ENCODE measurements at places on chromosomes 2 and 18.

DNA sequence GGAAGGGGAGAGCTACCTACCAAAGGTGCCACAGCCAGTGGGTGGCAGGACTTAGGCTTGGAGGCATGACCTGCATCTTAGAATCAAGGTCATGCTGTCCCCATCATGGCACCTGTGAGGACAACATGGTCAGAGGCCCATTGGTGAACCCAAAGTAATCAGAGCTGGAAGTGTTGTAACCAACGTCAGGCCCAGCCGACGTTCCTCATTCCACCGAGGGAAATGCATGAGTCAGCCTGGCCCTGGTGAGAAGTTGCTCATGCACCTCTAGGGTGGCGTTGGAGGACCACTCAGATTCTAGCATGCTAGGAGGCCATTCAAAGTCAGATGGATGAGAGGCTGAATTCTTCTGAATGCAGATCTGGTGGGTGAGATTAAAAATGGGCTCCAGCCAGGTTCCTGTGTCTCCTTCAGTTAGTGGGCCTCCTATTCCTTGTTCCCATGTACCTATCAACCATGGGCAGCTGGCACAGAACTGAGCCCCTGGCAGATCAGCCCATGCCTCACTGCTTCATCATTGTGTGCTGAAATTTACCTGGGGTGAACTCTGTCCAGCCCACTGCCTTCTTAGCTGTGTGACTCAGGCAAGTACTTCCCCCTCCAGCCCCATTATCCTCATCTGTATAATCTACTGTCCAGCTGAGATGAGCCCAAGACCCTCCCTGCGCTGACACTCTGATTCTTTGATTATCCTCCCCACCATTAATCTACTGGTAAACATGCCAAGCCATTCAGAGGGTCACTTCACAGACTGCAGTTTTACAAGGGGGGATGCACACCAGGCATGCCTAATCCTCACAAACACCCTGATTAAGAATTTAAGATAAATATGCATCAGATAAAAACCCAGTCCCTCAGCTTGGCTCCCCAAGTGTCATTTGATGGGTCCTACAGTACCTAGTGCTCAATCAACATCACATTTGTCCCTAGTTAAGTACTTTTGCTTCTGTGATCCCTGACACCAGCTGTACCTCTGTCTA, 14.0 kb downstream of the SLC14A2 start:
- DNase-seq = no peak

DNA sequence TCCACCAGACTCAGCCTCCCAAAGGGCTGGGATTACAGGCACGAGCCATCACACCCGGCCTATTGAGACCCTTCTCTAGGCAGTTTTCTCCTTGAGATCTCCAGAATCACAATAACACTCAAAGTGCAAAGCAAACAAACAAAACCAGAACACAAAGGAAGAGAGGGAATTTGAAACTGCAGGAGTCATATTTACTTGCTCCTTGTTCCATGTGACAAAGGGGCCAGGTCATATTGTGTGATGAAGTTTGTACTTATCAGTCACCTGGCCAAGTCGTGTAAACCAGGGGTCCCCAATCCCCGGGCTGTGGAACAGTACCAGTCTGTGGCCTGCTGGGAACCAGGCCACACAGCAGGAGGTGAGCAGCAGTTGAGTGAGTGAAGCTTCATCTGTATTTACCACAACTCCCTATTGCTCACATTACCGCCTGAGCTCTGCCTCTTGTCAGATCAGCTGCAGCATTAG, 26.5 kb downstream of the SCYGR8 start:
- no peak for DNase-seq

DNA sequence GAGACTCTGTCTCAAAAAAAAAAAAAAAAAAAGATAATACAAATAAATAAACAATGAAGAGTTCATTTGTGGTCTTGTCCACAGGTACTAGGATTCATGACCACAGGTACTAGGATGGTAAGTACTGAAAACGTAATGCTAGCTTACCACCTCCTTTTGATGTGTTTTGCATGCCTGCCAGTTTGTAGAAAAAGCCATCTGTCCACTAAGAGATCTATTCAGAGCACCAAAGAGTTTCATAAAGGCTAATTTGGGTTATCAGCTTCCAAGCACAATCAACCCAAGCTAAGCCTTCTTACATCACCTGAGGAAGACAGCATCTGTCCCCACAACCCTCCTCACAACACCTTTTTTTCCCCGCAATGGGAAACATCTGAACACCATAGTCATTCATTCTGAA, 477.2 kb downstream of the ZEB2 start:
- no peak for DNase-seq

- no peak for DNase-seq
Observed at GRCh38 chr2:21916934-21917522, 793.3 kb downstream of the TDRD15 start.

DNA sequence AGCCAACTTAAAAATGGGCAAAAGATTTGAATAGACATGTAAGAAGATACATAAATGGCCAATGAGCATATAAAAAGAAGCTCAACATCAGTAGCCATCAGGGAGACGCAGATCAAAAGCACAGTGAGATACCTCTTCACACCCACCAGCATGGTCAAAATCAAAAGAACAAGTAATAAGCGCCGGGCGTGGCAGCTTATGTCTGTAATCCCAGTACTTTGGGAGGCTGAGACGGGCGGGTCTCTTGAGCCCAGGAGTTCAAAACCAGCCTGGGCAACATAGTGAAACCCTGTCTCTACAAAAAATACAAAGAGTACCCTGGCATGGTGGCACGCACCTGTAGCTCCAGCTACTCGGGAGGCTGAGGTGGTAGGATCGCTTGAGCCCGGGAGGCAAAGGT, 4.6 kb upstream of the CIB4 start:
- DNase-seq = no peak

GRCh38 chr2:36589230-36589630, 8.7 kb downstream of the FEZ2 start:
- no peak for DNase-seq

- DNase-seq = no peak
Observed at GRCh38 chr2:222242532-222242931, 56.3 kb downstream of the PAX3 start.

- DNase-seq = no peak
Observed at GRCh38 chr18:51417643-51418483, 220.4 kb upstream of the MEX3C start.

GRCh38 chr2:209523867-209524266, 100.0 kb downstream of the MAP2 start:
- no peak for DNase-seq

GRCh38 chr2:105125920-105126319, 88.1 kb downstream of the MRPS9 start:
- no peak for DNase-seq

- DNase-seq = no peak
Observed at GRCh38 chr18:58226429-58226828, 182.4 kb downstream of the NEDD4L start.

- no peak for DNase-seq
Observed at GRCh38 chr18:8477615-8478014, 131.6 kb upstream of the RAB12 start.

- no peak for DNase-seq
Observed at GRCh38 chr2:68126561-68126960, 31.1 kb upstream of the PNO1 start.

- no peak for DNase-seq
Observed at GRCh38 chr18:60649107-60649506, 276.5 kb upstream of the MC4R start.

Data from NCI-H187 treated with DMSO at 0.1 percent for 48 hours (cell line).